GM06990 (cell line): ENCODE measurements at places on chromosomes 2 and 18.

GRCh38 chr18:46215902-46216723 is 111.9 kb downstream of the HAUS1 start:
- no peak for DNase-seq

GRCh38 chr2:149385350-149385749 is 55.0 kb downstream of the LYPD6 start:
- no peak for DNase-seq

DNA sequence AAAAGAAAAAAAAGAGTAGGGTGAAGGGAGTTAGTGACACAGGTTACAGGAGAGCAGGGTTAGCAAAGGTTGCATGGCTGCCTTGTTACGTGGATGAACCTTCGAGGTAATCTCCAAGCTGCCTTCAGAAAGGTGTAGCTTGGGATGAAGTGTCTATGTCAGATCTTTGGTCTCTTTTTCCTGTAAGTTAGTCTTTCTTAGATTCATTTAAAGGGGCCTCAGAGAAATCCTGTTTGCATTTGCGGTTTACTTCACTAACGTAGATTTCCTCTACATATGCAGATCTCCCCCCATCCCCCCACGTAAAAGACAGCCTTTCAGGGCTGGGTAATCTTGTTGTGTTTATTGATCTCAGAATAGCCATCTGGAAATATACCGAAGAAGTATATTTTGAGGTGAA is 83.7 kb downstream of the MTA3 start:
- no peak for DNase-seq

GRCh38 chr18:57832730-57833129 is 29.6 kb upstream of the ATP8B1 start:
- no peak for DNase-seq

DNA sequence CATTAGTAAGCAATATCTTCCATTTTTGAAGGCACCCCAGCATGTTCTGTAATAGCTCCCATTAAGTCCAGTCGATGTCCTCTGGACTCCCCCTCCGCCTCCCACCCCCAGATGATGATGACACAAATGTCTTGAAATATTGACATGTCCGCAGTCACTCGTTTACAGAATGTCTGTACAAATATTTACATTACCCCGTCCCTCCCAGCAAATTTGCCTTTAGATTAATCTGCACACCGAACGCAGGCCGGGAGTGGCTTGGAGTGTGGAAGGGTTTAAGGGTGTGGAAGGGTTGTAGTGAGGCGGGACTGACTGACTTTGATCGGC is 853 bp upstream of the OSBPL6 start:
- DNase-seq: no peak
